ENCODE measurements at places on chromosomes 3 and 15.

GRCh38 chr3:45687828-45688193 is 1.4 kb upstream of the SACM1L start:
- no peak for DNase-seq

DNA sequence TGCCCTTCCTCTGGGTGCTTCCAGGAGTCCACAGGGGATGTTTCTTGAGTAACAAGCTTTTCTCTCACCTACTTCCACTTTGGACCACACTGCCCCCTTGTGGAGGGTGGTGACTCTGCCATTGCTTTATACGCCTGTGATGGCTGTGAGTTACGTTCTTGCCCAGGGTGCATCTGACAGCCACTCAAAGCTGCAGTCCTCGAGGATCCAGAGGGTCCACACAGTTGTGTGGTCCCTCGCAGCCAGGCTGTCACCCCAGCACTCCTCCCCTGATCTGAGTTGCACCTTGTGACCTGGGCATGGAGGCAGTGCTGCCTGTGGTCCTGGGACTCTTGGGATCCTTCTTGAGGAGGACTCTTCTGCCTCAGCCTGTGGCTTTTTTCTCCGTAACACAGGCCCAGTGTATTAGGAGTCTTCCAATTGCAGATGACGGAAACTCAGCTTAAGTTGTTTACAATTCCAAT is 23.4 kb downstream of the FOXL2 start:
- DNase-seq, result peak; percentile 78

DNA sequence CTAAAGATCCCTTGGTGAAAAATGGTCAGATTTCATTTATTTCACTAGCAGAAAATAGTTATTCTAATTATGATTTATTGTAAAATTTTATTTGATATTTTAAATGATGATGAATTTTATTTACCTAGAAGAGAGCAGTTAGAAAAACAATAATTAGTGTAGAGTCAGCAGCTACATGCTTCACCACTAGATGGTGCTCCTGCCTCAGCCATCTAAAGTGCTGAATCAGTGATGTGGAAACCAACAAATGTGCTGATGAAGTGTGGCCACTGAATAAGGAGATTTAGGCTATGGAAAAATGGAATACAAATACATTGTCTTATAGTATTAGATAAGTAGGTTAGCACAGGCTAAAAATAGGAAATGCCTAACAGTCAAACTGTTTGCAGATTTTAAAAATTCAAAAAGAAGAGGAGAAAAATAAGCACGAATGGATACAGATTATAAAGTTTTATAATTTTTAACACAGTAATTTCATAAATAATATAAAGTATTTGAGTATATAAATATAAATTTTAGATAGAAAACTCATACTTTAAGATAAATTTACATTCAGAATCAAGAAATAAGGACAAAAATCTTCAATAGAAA is 109.8 kb downstream of the PPP2R3A start:
- peak; percentile 66 for DNase-seq

- no peak for DNase-seq
Measured at GRCh38 chr15:33449810-33450209, 139.0 kb downstream of the RYR3 start.

DNA sequence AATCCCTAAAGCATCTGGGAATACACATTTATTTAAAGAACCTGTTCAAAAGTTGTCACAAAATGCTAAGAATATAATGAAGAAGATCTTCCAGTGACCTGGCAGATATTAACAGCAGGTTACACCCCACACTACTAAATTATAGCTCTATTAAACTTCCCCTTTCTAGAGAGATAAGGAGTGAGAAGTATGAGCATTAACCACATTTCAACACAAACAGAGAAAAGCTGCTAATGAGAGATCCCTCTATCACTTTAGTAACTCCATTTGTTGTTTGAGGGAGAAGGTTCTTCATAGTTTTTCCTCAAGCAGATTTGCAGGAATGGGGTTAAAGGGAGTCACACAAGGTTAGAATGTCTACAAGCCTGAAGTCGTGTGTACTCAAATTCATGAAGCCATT is 3.6 kb downstream of the COL8A1 start:
- no peak for DNase-seq

DNA sequence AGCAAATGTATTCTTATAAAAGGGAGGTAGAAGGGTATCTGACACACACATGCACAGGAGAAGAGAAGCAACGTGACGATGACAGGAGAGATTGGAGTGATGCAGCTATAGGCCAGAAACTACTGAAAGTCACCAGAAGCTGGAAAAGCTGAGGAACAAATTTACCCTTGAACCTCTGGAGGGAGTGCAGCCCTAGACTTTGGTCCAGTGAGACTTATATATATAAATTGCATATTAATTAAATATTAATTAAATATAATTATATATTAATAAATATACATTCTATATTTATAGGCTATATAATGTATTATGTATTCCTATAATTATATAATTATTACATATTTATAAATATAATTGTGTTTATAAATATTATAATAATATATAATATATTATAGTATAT is 96.5 kb upstream of the LMCD1 start:
- DNase-seq, result no peak

GRCh38 chr15:61459785-61460707 is 230.9 kb upstream of the RORA start:
- no peak for DNase-seq

- DNase-seq, result no peak
Measured at GRCh38 chr3:143242101-143242500, 122.5 kb downstream of the CHST2 start.

DNA sequence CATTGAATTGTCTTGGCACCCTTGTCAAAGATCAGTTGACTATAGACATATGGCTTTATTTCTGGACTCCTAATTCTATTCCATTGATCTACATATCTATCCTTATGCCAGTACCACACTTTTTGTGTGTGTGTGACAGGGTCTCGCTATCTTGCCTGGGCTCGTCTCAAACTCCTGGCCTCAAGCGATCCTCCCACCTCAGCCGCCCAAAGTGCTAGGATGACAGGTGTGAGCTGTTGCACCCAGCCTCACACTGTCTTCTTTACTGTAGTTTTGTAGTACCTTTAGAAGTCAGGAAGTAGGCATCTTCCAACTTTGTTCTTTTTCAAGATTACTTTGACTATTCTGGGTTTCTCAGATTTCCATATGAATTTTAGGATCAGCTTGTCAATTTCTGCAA is 24.3 kb downstream of the CDAN1 start:
- DNase-seq, result no peak

All from activated CD4-positive, CD25-positive, alpha-beta regulatory T cell treated with anti-CD3 and anti-CD28 coated beads, Interleukin-2, amount 50 U/mL, for 72 hours (primary cell).